NK-92 treated with Interleukin-12 subunit alpha and Interleukin-12 subunit beta, amount 100 ng/mL, for 24 hours (cell line): ENCODE measurements at places on chromosomes 2 and 18.

- DNase-seq: no peak
Observed at GRCh38 chr18:68262690-68263294, 452.1 kb downstream of the TMX3 start.

DNA sequence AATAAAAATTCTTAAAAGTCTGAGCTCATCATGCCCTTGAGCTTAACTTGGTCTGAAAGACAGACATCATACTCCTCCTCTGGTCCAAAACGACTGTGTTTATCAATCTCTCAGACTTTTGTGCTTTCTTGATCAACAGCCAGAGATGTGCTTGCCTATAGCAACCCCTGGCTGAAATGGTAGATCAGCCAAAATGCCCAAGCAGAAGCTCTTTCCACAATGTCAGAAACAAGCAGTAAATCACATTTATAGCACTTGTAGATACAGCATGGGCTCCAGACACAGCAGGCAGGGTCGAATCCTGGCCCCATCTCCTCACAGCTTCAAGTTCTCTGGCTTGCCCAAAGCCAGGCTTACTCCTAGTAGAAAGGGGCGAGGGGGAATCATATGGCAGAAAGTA, 110.4 kb upstream of the FOSL2 start:
- no peak for DNase-seq

GRCh38 chr18:41753826-41754225, 201.2 kb upstream of the PIK3C3 start:
- no peak for DNase-seq

- DNase-seq: no peak
Observed at GRCh38 chr2:168649562-168649961, 152.9 kb upstream of the NOSTRIN start.

GRCh38 chr2:29130295-29130694, 15.1 kb downstream of the CLIP4 start:
- peak; percentile 34 for DNase-seq

- no peak for DNase-seq
Observed at GRCh38 chr2:160294339-160294803, 94.3 kb upstream of the ITGB6 start.

DNA sequence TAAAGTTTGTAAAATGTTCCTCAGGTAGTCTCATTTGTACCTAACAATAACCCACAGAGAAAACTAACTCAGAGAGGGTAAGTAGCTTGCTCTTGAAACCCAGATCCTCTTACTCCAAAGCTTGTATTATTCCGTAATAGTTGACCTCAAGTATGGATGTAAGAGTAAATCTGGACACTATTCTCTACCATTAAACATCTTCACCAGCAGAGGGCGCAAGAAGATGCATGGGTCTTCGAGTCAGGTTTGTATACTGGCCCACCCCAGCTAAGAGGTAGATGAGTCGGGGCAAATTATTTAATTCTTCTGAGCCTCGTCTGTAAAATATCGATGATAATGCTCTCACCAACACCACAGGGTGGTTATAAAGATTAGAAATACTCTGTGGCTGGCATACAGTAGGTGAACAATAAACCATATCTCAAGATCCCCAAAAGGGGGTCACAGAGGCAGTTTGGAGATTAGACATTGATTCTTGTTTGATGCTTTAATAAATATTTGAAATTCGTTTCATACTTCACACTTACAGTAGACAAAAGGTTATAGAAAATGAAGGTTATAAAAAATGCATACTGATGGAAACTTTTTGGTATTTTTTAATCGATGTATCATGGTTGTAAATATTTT, 3.5 kb upstream of the CABLES1 start:
- DNase-seq: peak; percentile 21

DNA sequence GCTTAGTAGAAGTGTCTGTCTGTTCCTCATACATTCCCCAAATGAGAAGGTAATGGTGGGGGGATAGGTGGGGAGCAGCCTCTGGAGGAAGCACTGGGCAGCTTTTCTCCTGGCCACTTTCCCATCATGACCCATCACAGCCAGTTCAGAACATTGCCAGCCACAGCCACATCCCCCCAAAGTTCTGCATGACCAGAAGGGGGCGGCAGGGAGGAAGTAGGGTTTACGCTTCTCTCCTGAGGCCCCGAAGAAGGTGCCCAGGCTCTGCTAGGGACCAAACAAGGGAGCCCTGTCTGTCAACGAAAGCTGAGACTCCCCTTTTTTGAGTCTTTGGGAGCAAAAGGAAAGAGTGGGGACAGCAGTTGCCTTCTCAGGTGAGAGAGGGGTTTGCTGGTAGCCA, 7.7 kb downstream of the IGFBP5 start:
- no peak for DNase-seq

DNA sequence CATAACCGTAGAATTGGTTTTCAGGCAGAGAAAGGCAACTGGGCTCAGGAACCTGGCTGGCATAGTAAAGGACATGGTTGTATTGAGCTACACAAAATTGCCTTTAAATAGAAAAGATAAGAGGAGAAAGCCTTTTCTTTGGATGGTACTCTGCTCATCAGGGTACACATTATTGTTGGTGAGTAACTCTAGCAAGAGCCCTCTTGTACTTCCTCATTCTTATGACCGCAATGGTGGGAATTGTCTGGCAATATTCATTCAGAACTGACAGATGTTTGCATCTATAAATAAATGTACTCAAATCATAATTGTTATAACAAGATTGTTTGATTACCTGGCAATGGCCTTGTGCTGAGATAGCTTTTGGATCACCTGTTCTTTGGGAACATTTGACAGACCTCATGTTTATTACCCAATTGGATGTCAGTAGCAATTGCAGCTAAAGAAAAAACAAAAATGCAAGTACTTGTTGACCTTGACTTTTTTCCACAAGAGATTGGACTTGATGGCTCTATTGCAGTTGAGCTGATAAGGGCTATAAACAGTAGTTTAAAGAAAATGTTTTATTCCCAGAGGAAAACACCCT, 43.9 kb downstream of the MEIS1 start:
- DNase-seq: no peak

DNA sequence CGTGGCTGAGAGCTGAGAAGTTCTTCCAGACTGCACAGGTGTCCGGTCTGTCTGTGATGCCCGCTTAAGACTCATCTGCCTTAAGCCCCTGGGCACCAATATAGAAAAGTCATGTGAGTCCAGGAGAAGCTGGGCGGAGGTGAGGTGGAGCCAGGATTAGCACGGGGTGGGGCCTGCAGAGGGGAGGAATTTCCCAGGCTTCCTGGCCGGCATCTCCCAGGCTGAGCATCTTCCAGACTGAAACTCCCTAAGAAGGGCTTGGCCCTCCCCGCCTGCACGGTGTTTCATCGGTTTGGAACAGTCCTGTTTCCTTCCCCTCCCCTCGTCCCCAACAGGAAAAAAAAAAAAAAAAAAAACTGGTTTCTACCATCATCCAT, 270.3 kb downstream of the ATAD2B start:
- DNase-seq: no peak

DNA sequence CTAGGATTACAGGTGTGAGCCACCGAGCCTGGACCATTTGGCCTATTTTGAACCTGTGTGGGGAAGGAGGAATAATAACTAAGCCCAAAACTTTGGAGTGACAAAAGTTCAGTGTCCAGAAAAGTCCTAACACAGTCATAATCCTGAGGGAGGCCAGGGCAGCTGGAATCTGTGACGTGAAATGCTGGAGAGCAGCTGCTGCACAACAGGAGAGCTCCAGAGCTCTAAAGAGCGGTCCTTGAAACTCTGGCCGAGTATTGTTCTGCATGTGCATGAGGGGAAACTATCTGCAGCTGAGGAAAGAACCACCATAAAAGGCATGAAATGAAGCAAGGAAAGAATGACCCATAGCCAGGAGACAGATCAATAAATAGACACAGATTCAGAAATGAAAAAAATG, 27.8 kb downstream of the HADHA start:
- no peak for DNase-seq

GRCh38 chr2:37892436-37893114, 32.5 kb upstream of the RMDN2 start:
- no peak for DNase-seq

GRCh38 chr2:132564065-132564464, 105.9 kb downstream of the LYPD1 start:
- no peak for DNase-seq

- DNase-seq: no peak
Observed at GRCh38 chr2:134027980-134028379, 225.9 kb upstream of the MGAT5 start.

GRCh38 chr2:238239543-238239862, 335 bp downstream of the HES6 start:
- DNase-seq: no peak

- DNase-seq: no peak
Observed at GRCh38 chr2:69601179-69601612, 42.3 kb downstream of the AAK1 start.

DNA sequence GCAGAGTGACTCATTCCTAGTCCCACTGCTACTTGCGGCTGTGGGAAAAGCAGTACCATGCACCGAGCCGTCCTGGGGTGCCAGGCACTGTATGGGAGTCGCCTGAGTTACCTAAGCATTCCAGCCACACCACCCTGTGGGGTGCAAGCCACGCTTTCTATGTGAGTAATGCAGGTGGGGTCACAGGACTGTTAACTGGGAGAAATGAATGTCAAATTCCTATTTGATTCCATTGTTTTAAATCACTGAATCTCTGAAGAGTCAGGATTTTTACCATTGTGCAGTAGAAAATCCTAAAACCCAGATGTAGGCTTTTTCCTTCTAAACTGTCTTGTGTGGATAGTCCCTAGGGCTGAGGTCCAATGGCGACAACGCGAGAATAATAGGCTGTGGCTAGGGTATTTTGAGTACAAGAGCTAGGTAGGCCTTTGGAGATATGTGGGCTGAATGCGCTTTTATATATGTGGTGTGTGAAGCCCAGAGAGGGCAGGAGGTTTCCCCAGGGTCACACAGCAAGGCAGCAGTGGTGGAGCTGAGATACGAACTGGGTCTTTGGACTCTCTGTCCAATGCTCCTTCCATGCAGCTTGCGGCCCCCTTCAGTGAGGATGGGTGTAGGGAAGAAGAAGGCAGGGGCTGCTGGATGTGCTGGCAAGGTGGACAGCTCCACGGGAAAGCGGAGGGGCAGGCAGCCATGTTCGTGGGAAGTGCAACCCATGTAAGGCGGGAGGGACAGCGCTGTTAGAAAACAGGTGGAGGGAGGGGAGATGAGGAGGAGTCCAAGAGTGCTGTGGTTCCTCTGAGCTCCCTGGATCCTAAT, 83.2 kb downstream of the DDX1 start:
- no peak for DNase-seq

GRCh38 chr2:150715501-150715900, 228.0 kb upstream of the RND3 start:
- DNase-seq: no peak

GRCh38 chr2:235713189-235713588, 219.3 kb downstream of the AGAP1 start:
- DNase-seq: no peak

DNA sequence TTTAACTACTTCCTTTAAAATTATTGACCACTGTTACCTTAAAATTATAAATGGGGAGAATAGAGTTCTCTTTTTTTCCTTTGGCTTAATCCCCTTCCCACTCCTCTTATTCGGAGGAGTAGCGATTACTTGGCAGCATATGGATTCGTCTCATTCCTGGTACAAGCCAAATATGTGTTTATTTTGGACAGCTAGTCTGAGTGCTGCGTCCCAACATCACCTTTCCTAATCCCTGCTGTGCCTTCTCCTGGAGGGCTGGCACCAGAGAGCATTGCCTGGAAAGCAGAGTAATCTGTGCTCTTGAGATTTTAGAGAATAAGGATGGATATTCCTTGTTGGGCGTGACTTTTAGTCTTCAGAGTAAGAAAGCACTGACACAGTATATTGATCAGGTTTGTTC, 185.6 kb downstream of the AGAP1 start:
- no peak for DNase-seq

GRCh38 chr2:100334929-100335328, 12.6 kb upstream of the LONRF2 start:
- no peak for DNase-seq

GRCh38 chr2:95273566-95274290, 521 bp upstream of the PROM2 start:
- DNase-seq: no peak

DNA sequence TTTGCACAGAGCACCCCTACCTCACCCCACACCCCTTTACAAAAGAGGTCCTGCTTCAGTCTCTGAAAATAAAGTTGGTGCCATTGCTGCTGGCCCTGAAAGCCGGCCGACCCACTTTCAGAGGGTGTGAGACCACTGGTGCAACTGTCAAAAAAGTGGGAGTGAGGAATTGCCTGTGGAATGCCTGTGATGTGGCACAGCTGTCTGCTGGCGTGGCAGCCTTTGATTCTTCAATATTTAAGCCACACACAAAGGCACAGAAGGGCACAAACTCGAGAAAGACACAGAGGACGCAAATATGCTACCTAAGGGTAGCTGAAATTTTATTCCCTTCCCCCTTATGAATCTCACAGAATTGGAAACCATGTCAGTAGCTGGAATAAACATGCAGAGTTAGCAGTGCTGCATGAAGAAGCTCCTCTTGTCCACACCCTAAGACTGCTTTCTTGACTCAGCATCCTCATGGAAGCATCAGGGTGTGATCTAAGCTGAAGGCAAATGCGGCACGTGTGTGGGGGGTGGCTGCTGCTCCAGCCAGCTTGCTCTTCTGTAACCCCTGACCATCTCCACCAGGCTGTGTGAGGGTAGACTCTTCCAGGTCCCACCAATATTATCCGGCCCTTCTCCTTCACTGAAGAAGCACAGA, 92.3 kb downstream of the CELF4 start:
- DNase-seq: no peak

DNA sequence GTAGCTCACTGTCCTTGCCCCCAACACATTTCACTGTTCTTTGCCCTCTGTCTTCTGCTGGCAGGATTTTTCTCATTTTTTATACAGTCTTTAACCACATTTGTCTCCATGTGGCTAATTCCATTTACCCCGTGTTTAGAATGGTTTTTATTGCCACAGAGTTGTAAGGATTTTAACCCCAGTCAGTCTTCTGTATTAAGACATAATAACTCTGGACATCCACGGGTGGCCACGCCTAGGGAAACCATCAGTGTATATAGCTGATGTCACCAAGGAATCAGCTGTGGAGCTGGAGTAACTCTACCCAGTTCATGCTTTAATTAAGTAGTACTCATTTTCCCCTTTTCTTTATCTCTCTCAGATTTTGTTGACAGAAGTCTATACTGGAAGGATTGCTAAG, 139.8 kb downstream of the MAP4K4 start:
- DNase-seq: no peak

DNA sequence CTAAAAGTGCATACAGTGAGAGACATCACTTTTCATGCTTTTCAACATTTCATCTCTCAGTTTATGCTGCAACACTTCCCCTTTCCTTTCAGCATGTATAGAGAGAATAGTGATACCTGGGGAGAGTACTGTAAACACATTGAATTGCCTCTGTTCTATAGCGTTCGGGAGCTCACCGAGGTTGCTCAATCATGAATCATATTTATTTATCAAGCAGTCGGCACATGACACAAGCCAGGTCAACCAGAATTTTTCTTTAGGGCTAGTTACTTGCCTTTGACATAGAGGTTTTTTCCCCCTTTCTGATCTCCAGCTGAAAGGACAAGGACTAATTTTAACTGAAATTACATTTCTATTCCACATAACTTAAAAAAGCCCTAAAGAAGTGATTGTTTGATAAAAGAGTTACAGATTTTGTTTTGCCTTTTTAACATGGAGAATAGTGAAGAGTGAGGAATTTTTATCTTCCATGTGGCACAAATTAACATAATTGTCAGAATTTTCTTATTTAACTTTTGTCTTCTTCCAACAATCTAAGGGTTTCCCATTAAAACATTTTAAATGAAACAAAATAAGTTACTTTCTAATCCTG, 690.9 kb upstream of the TMEFF2 start:
- DNase-seq: no peak

GRCh38 chr2:28185891-28186290, 206.8 kb upstream of the FOSL2 start:
- no peak for DNase-seq
